ENCODE measurements at places on chromosomes 4 and X.

DNA sequence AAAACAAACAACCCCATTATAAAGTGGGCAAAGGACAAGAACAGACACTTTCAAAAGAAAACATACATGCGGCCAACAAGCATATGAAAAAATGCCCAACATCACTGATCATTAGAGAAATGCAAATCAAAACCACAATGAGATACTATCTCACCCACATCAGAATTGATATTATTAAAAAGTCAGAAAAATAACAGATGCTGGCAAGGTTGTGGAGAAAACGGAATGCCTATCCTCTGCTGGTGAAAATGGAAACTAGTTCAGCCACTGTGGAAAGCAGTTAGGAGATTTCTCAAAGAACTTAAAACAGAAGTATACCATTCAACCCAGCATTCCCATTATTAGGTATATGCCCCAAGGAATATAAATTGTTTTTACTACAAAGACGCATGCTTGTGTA is 112.5 kb downstream of the JADE1 start:
- DNase-seq, result no peak

DNA sequence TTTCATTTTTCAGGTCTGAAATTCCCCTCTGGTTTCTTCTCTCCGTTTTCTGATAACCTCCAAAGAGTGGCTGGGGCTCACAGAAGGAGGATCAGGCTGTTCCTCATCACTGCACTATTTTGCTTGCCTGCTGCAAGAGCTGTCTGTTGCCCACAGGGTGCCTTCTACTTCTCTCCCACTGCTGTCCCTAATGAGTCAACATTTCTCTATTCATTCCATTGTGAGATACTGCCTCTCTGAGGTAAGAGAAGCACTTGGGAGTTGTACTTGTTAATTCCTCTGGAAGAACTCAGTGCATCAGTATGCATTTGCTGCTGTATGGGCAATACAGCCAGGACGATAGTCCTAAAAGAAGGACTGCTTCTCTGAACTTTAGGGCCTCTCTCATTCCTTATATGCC is 34.8 kb downstream of the CT47B1 start:
- no peak for DNase-seq

DNA sequence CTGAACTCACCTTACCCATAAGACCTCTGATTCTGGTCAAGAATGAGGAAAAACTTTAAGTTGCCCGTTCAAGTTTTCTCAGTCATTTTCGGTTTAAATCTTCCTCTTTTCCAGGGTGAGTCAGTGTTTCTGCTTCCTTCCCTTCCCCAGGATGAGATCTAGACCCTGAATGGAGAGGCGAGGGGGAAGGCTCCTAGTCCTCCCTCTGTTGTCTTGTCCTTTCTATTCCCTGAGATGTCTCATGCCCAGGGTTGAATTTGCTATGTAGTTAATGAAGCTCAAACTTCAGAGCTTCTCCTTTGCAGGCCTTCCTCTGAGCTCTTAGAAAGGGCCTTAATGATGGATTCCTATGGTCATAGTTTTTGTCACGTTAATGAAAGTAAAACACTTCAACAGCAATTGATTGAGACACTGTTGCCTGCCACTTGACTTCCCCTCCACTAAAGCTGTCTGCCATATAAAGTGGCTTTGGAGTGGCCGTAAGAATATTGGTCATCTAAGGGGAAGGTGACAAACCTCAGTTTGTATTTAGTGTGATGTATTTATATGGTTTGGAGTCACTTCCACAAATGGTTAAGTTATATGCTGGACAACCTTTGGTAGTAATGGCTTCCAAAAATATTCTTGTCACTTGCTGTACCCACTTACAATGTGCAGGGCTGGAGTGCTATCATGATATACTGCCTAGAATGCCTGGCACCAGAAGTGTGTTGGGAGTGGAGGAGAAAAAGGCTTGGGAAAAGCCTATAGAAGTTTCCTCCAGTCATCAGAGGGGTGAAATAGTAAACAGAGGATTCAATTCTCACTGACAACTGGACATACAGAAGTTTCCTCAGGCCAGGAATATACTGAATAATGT is 24.3 kb upstream of the GPRIN3 start:
- no peak for DNase-seq

- DNase-seq, result no peak
Observed at GRCh38 chr4:187469627-187470026, 525.9 kb upstream of the ZFP42 start.

DNA sequence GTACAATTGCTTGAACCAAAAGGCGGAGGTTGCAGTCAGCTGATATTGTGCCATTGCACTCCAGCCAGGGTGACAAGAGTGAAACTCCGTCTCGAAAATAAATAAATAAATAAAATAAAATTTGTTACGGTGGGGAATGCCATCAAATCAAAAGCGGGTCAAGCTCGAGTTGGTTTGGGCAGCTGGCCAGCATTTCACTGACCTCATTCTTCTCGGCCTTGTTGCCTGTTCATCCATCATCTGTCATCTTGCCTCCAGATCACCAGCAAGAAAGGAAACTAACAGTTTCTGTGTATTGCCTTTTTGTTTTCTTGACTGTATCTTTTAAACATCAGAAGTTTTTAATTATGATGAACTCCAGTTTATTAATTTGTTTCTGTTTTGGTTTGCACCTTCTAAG is 31.5 kb upstream of the KLHL2 start:
- DNase-seq, result no peak

DNA sequence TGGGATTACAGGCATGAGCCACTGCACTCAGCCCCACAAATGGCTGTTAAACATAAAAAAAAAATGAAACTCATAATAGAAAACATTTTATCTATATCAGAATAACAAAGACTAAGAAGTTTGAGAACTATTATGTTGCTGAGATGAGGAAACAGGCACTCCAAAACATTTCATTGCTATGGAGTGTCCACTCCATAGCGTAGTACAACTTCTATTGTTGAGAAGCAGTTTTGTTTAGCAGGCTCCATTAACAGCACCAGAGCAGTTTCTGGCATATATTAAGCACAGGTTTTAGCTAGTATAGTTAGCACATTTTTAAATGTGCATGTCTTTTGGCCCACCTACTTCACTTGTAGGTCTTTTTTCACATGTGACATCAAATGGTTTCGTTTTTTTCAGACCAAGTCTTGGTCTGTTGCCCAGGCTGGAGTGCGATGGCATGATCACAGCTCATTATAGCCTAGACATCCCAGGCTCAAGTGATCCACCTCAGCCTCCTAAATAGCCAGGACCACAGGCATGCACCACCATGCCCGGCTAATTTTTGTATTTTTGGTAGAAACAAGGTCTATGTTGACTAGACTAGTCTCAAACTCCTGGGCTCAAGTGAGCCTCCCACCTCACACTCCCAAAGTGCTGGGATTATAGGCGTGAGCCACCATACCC is 5.8 kb downstream of the HMGB2 start:
- DNase-seq, result no peak

DNA sequence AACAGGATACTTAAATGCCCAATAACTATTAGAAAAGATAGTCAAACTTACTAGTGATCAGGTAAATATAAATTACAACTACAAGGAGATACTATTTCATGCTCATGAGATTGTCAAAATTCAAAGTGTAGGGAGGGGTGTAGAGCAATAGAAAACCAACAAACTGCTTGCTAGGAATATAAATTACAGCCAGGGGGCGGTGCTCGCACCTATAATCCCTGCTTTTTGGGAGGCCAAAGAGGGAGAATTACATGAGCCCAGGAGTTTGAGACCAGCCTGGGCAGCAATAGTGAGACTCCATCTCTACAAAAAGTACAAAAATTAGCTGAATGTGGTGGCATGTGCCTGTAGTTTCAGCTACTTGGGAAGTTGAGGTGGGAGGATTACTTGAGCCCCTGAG is 556.5 kb upstream of the NR3C2 start:
- no peak for DNase-seq

DNA sequence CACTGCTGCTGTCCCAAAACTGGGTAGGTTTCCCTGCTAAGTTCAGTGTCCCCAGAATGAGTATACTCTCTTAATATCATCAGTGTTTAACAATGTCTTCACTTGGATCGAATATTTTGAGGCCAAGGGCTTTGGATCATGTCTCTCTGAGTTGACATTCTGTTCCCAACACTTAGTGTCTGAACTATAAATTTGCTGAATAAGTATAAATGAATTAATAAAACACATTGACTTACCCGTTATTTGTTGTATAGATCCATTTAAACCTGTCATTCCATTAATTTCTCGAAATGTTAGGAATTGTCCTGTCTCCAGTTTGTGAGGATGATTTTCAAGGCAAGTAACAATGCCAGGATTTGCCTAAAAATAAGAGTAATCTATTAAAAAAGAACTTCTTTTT is 32.6 kb downstream of the UBA6 start:
- DNase-seq, result no peak

GRCh38 chr4:52861879-52862616 is at the start of gene RASL11B:
Gene RASL11B (plus strand): TSS chr4:52862317. CDS start chr4:52862508, 191 bp downstream.
- DNase-seq, result peak; percentile 87

- no peak for DNase-seq
Observed at GRCh38 chr4:74768857-74769525, 25.3 kb downstream of the BTC start.

- DNase-seq, result no peak
Observed at GRCh38 chrX:13212191-13212651, 107.6 kb downstream of the ATXN3L start.

GRCh38 chr4:182801636-182802035 is 115.5 kb downstream of the DCTD start:
- no peak for DNase-seq

DNA sequence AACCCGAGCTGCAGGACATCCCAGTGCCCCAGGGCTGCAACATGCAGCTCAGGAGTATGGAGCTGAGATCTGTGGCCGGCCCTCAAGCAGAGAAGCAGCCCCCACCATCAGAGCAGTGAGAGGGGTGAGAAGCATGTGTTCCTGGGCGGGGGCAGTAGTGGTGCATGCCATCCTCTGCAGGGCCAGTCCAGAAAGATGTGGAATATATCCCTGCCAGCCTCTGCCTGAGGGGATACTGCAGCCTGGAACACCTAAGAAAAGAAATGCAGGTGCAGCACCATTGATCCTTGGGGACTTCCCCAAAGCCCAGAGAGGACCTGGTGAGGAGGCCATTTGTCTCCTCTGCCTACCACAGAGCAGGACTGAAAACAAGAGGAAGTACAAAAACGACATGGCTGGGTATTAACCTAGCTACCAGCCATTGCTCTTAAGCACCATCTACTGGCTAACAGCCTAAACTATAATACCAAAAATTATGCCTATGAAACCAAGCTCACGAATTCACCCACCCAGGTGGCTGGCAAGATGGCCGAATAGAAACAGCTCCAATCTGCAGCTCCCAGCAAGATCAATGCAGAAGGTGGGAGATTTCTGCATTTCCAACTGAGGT is 158.8 kb downstream of the ADGRA3 start:
- no peak for DNase-seq

GRCh38 chr4:71526637-71527406 is 188.0 kb downstream of the SLC4A4 start:
- no peak for DNase-seq

DNA sequence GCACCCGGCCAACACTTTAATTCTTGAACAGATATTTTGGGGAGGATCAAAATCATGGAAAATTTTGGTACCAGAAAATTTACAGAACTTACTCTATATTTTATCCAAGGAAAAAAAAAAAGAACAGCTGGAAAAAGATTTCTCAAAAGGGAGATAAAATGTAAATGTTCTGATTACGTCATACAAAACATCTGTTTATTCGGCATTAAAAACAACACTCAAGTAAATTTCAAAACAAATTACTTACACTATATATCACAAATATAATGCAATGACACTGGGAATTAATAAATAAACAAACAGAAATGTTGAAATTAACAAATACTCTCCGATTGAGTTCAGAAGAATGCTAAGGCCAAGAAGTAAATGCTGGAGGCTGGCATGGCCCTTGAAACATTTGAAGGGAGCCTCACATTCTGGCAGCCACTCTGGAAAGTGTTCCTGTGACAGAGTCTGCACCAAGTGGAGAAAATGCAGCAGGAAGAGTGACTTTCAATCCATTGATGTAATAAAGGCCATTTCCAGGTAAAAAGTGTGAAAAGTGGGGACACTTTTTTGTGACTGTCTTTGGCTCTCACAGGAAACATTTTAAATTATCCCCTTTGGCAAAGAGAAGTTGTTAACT is 486.0 kb upstream of the CTSO start:
- DNase-seq, result no peak

- peak; percentile 48 for DNase-seq
Observed at GRCh38 chrX:153968754-153969124, 2.9 kb downstream of the HCFC1 start.

DNA sequence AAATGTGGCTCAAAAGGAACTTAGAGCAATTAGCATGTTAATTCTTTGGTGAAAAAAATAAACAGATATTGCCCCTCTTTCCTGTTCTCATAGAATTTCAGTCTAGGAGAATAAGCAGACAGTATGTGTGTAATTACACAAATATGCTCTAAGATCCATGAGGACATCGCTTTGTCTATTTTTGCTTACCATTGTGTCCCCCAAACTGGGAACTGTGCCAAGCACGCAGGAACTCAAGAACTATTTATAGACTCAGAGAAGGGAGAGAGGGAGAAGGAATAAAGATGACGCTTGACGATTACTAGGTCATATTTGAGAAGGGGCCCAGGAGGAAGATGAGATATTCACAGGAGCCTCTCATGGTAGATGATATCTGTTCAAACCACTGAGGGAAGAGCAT is 692.6 kb downstream of the RAB28 start:
- DNase-seq, result no peak

- no peak for DNase-seq
Observed at GRCh38 chrX:11309220-11309619, 16.0 kb downstream of the AMELX start.

- no peak for DNase-seq
Observed at GRCh38 chr4:16626945-16627344, 271.5 kb downstream of the LDB2 start.

GRCh38 chr4:40055511-40055862 is 1.2 kb upstream of the N4BP2 start:
- peak; percentile 9 for DNase-seq

DNA sequence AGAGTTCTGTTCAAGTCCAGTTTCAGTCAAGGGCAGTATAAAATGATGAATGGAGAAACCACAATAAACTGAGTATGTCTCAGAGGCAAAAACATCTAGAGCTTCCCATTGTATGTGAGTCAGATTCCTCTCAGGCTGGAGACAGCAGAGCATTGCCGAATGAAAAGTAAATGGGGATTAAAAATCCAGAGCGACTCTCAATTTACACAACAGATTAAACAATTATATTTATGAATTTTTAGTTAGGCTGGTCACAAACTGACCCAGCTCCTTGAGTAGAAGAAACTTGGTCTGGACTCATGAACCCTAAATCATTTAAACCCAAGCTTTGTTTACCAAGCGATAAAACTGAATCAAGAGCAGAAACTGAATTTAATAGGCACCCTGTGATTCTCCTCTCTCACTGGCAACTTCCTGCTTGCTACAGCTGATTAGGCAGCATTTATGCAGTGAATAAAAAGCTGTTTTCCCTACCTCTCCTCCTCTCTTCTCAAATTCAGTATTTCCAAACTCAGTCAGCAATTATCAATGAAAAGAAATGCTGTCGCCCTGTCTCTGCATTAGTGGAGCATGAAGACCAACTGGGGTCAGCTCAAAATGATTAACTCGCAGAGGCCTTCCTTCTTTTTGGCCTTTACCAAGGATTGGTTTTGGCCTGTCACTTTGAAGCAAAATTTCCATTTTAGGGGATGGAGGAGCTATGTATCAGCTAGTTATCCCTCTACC is 568.0 kb downstream of the PDHA2 start:
- no peak for DNase-seq

- DNase-seq, result no peak
Observed at GRCh38 chr4:61143461-61143860, 56.7 kb upstream of the ADGRL3 start.

Data from stimulated activated CD4-positive, alpha-beta T cell treated with anti-CD3 and anti-CD28 coated beads, Interleukin-4, amount 100 ng/mL, for 1 hour (primary cell).